ENCODE measurements at places on chromosomes 7 and 10.

- DNase-seq, result no peak
These were observed 281.9 kb downstream of the CAMK1D start for GRCh38 chr10:12631216-12631615.

DNA sequence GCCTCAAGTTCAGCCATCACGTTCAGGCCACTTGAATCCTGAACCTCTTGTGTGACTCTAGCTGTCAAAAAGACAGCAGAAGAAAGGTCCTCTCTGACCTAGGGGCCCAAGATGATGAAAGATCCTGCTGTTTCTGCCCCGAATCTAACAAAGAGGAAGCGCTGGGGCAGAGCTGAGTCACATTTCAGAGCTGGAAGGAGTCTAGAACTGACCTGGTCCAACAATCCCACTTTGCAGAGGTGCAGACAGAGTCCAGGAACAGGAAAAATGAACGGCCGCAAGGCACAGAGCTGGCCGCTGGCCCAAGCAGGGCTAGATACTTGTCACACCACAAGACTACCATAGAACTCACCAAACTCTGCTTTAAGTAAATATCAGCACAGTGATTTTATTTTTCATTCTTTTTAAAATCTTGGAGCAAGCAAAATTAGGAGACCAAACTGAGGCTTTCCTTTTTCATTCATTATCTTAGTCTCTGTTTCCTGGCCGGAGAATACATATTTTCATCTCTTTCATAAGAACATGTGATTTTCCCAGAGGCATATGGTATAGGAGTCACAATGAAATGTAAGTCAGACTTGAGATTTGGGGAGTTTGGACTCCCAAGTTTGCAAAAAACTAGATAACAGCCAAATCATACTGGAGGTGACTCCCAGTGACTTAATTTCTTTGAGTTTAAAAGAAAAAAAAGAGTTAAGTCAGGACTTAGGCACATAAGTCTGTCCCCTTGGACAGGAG is 52.8 kb downstream of the CHST15 start:
- DNase-seq, result no peak

DNA sequence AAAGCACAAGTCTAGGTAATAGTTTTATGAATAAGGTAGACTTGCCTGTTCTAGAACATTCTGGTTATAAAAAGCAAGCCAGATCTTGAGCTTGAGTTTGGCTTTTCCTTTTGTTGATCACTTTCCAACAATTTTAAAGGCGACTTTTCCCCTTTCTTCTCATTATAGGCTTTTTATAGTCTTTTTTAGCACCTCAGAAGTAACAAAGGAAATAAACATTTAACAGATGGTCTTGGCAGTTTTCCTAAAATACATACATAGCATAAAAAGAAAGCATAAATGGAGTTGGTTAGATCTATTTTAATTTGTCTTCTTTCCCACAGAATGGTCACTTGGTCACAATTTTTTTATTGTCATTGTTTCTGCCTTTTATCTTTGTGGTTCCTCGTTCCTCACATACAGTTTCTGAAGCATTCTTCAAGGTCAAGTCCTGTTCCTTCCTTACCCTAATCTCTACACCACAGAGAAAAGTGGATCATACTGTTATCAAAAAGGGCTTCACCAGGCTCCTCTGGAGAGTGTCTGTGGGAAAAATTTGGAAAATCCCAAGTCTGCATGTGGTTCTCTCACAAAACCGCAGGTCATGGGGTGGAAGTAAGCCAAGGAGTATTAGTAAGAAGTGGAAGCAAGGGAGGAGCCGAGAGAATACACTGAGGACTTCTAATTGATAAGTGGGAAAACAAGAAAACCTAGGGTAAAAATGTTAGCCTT is 31.3 kb downstream of the THNSL1 start:
- DNase-seq, result no peak

DNA sequence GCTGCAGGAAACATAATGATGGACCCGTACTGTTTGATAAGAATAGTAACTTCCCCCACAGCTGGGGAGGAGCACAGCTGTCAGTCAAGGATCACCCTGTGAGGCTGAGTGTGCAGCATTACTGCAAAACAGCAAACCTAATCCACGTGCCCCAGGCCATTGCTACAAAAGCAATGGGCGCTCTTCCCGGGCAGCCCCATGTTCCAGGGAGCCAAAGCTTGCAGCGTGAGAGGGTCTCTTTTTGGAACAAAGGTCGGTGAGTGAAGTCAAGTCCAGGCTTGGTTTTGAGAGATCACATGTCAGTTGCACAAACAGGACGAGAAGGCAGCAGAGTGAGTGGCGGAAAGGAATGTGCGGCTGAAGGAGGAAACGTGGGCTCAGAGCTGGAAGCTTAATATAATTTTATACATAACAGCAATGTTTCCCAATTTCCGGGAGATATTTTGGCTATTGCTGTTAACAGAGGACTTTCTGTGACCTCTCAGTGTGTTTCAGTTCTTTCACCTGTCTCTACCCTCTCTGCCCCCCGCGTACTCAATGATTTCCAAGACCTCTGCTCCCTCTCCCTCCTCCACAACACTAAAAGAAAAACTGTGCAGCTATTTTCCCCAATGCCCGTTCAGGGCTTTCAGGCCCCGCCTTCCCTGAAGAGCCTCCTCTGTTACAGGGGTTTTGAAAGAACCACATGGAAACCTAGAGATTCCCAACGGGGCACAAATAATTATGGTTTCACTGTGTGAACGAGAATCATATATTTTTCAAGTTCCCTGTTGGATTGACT is 128.9 kb downstream of the MTPAP start:
- DNase-seq, result no peak

GRCh38 chr10:93994438-93994801 is 689 bp downstream of the PLCE1 start:
- DNase-seq, result no peak

GRCh38 chr7:91556956-91557650 is 292.9 kb downstream of the FZD1 start:
- DNase-seq, result no peak

GRCh38 chr7:48009954-48010353 is 19.0 kb downstream of the SUN3 start:
- no peak for DNase-seq

Measured in RWPE2 (cell line).